ENCODE measurements at places on chromosomes 3 and 15.

DNA sequence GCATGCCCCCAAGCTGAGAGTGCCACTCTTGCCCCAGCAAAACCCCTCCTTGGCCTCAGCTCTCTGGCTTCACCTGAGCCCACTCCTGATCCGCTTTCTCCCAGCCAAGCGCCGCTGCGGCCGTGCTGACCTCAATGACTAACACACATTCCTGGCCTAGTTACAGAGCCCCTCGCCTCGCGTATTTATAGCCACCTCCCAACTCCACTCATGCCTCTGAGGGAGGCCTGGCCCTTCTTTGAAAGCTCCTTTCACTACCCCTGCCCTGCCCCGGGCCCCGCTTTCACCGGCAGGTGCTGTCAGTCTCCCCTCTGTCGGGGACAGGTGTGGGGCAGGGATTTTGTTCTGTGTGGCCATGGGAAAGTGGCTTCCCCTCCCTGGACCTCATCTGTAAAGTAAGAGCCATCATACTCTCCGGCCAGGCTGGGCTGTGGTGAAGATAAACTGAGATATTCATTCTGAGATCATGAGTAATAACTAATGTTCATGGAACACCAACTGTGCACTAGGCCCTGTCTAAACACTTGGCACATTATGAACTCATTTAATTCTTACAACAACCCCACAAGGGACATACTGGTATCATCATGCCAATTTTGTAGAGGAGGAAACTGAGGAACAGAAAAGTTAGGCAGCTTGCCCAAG, 13.2 kb upstream of the ATP2B2 start:
- no peak for DNase-seq

DNA sequence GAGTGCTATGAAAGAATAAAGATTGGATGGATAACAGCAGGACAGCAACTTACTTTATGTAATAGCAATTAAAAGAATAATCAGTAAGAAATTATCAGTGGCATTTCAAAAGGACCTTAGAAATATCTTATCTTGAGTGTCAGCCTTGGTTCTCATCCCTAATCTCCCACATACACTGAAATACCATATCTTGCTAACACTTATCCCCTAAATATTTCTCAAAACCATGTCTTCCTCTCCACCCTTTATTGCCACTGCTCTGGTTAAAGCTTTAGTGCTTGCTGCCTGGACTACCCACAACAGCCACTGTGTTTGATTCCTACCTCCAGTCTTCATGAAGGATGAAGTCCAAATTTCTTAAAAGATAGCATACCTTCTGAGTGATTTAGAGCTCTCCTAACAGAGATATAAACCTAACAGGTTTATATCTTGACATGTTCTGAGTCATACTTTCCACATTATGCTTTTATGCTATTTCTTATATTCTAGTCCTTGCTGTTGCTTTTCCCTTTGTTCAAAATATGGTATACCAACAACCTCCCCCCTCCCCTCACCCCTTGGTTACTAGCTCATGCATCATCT, 202.8 kb downstream of the RSRC1 start:
- no peak for DNase-seq

GRCh38 chr3:50436114-50436674, 67.2 kb downstream of the CACNA2D2 start:
- no peak for DNase-seq

DNA sequence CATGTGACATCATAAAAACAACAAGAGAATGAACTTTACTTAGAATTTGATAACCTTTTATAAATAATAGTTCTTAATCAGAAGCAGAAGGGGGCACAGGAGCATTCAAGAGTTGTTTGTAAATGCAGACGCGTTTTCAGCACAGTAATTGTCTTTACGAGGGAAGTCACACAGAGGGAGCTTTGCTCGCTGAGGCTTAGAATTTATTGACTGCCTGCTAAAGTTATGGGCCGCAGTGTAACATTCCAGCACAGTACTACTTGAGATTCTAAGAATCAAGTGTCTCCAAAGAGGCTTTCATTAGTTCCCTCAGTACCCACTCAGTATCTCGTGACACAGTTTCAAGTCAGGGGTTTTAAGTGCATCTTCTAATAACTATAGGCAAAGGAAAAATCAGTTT, 288.7 kb downstream of the NR2F2 start:
- no peak for DNase-seq

GRCh38 chr3:8143186-8143585, 358.4 kb upstream of the LMCD1 start:
- no peak for DNase-seq

DNA sequence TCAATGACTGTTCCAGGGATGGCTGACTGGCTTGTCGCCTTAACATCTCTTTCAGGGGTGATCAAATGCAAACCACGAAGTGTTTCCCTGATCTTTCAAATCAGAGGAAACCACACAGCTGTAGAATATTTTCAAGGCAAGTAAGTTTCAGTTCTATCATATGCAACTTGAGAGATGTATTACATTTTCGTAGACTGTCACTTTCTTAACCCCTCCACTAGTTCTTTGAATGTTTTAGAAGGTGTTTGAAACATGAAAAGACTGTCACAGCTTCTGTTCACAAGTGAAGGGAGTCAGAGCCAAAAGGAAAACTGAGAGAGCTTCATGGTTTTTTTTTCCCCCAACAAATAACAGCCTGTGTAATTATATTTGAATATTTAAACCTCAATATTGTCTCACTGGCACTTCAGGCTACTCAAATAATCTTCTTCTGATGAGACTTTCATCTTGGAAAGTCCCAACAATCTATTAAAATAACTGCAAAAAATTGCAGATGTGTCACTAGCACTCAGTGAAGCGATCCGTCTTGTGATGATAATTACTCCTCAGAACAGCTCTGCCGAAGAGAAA, 25.9 kb upstream of the CAPN7 start:
- DNase-seq = no peak

- no peak for DNase-seq
Observed at GRCh38 chr3:127033786-127034185, 50.9 kb downstream of the PLXNA1 start.

GRCh38 chr3:19155375-19155774, 7.1 kb downstream of the KCNH8 start:
- DNase-seq = no peak

DNA sequence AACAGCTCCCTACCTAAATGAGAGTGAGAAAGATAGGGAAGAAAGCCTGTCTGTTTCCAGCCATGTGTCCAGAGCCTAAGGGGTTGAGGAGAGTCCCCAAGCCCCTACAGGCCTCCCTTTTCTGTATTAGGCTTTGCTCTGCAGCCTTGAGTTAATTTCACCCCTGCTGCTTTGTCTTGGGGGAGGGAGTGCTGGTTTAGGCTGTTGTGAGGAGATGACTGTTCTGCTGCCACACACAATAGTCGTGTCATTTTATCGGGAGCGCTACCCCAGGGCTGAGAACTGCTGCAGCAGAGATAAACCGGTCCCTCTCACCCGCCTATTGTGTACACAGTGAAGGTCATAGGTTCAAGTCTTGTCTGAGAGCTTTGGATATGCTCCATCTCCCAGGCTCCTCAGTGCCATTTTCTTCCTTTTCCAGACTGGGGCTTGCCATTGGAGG, 1.4 kb downstream of the ZNF609 start:
- no peak for DNase-seq

DNA sequence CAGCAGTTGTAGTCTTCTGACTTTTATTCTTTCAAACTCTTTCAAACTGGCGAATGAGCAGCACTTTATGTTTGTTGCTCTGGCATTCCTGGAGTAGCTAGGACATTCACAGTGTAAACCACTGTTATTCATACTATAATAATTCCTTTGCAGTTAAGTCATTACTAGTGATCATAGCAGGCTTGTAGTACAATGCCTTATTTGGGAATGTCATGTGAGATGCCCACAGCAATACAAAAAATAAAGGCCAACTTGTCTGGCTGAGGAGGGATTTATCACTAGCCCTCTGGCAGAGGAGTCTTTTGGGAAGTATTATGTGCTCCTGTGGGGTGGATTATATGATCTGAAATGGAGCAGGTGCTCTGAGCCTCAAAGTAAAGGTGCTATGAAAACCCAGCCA, 197.2 kb downstream of the VGLL3 start:
- DNase-seq = peak; percentile 80

- DNase-seq = no peak
Observed at GRCh38 chr15:42863572-42864239, 56.9 kb downstream of the TTBK2 start.

GRCh38 chr15:90697175-90697574, 20.0 kb upstream of the BLM start:
- no peak for DNase-seq

GRCh38 chr15:48695827-48696573, 50.5 kb upstream of the FBN1 start:
- no peak for DNase-seq
